ENCODE measurements at places on chromosomes 2 and 18.

GRCh38 chr2:18047896-18048657 is 169.6 kb downstream of the KCNS3 start:
- DNase-seq: no peak

DNA sequence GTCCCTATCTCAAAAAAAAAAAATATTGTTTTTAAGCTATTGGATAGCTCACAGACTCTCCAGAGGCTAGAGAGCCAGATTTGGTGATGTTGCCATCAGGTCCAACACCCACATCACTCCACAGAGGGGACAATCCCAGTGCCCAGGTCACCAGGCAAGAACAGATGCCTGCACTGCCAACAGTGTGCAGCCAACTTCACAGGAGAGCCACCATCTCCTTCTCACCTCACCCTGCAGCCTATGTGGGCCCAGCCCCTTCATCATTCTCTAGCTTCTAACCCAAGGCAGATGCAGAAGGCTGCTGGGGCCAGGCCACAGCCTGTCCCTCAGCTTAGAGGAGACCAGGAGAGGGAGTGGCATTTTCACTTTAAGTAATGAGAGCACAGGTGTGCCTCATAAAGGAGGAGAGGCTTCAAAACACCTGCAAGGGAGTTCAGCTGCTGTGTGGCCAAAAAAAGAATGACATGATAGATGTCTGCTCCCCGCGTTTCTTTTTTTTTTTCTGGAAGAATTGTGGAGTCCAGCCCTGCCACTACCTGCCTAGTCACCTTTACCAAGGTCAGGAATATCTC is 98.0 kb upstream of the ZSWIM2 start:
- DNase-seq: no peak

DNA sequence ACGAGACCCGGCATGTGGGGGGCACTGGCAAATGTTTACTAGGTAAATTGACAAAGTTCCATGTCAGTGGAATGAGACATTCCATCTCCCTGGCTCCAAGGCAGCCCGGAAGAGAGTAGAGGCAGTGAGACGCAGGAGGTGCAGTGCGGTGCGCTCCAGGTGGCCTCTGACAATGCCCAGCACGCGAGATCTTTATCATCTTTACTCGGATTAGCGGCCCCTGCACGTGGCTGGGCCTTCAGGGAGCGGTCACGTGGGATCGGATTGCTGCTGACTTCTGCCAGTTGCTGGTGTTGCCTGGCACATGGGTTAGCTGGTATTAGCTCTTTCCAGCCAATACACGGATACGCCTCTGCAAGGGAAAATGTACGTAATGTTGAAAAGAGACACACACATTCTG is 151.2 kb upstream of the ALKAL2 start:
- DNase-seq: no peak

DNA sequence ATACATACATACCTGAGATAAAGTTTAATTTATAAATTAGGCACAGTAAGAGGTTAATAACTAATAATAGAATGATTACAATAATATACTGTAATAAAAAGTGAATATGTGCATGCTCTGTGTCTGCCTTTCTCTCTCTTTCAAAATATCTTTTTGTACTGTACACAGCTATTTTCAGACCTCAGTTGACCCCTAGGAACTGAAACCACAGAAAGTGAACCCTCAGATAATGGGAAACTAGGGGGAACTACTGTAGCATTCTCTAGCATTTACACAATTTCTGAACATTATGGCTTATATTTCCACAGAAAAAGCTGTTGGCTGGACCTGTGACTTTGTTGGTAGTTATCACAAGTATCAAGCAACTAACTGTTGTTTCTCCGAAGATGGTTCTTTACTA is 25.9 kb downstream of the WDR75 start:
- DNase-seq: no peak

DNA sequence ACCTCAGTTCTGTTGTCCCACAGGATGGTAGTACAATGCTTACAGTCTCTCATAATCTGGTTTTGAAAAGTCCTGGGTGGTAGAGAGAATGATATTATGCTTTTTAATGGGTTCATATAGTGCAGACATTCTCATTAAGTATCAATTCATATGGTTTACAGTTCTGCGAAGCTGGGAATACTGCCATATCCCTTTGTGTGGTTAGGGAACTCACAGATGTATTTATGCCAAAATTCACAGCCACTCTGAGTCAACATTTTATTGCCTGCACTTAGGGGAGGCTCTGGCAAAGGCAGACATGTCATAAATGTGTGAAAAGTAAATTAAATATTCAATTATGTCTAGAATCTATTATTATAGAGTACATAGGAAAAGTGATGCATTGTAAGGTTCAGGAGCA is 808.2 kb downstream of the SUCLG1 start:
- no peak for DNase-seq

Measured in activated CD4-positive, alpha-beta T cell treated with anti-CD3 and anti-CD28 coated beads for 4 hours (primary cell).